ENCODE measurements at places on chromosomes 12 and 14.

GRCh38 chr12:48818831-48819590 is 715 bp downstream of the CACNB3 start:
- H3K4me1 ChIP-seq, result peaks cover 7% of the 10 kb centered on the region
- no peak overlapping the region for H3K27ac ChIP-seq
- H3K4me3 ChIP-seq, result peak overlapping the region; percentile 48
- no peak for DNase-seq
- no peaks in the 10 kb centered on the region for H3K36me3 ChIP-seq

GRCh38 chr14:54025661-54026060 is 69.0 kb upstream of the BMP4 start:
- H3K4me3 ChIP-seq, result no peak overlapping the region
- no peaks in the 10 kb centered on the region for H3K36me3 ChIP-seq
- H3K4me1 ChIP-seq, result no peaks in the 10 kb centered on the region
- no peaks in the 10 kb centered on the region for H3K27me3 ChIP-seq
- no peak for DNase-seq
- H3K27ac ChIP-seq, result no peak overlapping the region

GRCh38 chr14:95943699-95944098 is 67.1 kb downstream of the TUNAR start:
- H3K27me3 ChIP-seq, result no peaks in the 10 kb centered on the region
- H3K27ac ChIP-seq, result no peak overlapping the region
- no peaks in the 10 kb centered on the region for H3K36me3 ChIP-seq
- no peak for DNase-seq
- no peak overlapping the region for H3K4me3 ChIP-seq

DNA sequence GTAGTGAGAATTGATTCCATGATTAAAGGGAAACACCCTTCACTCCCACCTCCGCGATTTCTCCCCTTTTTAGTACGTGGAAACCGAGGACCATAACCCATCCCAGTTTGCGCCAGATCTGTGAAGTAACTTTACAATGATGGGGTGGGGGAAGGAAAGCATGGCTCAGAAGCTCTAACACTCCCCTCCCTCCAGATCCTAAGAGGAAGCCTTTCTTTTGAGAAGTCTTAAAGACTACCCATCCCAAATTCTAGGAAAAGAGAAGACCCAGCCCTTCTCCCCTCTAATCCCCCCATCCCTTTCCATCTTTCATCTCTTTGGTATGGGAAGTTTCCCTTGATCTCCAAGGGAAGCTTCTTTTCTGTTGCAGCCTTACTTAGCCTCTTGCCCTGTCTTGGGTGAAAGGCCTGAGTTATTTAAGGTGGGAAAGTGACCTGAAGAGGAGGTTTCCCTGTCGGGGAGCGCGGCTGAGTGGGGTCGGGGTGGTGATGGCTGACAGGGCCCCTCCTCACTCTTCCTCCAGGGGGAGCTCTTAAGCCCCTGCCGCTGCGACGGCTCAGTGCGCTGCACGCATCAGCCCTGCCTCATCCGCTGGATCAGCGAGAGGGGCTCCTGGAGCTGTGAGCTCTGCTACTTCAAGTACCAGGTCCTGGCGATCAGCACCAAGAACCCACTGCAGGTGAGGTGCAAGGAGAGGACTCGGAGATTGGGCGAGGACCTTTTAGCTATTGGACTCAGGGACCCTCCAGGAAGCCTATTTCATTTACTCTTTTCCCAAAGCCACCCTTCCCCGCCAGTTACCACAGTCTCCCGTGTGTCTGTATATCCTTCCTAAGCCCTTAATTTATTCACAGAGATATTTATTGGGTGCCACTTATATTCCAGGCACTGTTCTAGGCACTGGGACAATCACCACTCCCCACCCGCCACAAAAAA is 1.8 kb downstream of the MARCHF9 start:
- no peak overlapping the region for H3K27ac ChIP-seq
- DNase-seq, result no peak
- H3K36me3 ChIP-seq, result peaks cover 3% of the 10 kb centered on the region
- H3K4me3 ChIP-seq, result peak overlapping the region; percentile 85
- peaks cover 20% of the 10 kb centered on the region for H3K4me1 ChIP-seq

DNA sequence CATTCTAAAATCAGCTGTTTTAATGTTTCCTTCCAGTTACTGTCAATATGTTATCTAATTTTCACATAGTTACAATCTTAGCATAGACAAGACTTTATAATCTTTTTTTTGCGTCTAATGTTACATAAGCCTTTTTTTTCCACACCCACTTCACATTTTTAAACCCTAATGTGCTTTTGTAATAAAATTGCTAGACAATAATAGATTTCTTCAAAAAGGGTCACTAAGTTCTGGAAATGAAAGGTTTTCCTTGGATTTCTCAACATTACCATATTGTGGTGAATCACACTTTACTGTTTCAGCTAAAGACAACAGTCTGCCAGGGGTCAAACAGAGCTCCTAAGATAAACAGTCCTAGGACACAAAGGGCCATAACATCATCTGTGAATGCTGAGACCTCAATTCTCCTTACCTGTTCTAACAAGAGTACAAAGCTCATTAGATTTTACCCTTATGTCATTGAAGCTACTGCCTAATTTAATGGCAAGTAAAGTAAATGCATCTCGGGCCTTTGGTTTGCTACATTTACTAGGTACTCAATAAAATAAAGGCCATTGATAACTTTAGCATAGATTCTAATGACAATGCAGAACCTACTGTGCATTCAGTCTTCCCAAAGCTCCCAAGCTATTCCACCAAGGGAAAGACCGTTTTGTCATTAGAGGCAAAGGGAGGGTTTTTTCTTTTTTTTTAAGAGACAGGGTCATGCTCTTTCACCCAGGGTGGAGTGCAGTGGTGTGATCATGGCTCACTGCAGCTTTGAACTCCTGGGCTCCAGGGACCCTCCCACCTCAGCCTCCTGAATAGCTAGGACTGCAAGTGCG is 111.2 kb upstream of the SLC38A2 start:
- no peaks in the 10 kb centered on the region for H3K27me3 ChIP-seq
- DNase-seq, result no peak
- H3K36me3 ChIP-seq, result no peaks in the 10 kb centered on the region
- no peak overlapping the region for H3K4me3 ChIP-seq
- no peak overlapping the region for H3K27ac ChIP-seq
- no peaks in the 10 kb centered on the region for H3K4me1 ChIP-seq

GRCh38 chr12:122200541-122201175 is 2.9 kb upstream of the B3GNT4 start:
- no peak overlapping the region for H3K4me3 ChIP-seq
- no peaks in the 10 kb centered on the region for H3K36me3 ChIP-seq
- no peaks in the 10 kb centered on the region for H3K4me1 ChIP-seq
- no peak for DNase-seq
- no peak overlapping the region for H3K27ac ChIP-seq

- H3K27ac ChIP-seq, result no peak overlapping the region
- no peak overlapping the region for H3K4me3 ChIP-seq
- no peaks in the 10 kb centered on the region for H3K36me3 ChIP-seq
- no peaks in the 10 kb centered on the region for H3K27me3 ChIP-seq
- no peak for DNase-seq
These were observed 41.4 kb upstream of the CISTR start for GRCh38 chr12:53793221-53793620.

DNA sequence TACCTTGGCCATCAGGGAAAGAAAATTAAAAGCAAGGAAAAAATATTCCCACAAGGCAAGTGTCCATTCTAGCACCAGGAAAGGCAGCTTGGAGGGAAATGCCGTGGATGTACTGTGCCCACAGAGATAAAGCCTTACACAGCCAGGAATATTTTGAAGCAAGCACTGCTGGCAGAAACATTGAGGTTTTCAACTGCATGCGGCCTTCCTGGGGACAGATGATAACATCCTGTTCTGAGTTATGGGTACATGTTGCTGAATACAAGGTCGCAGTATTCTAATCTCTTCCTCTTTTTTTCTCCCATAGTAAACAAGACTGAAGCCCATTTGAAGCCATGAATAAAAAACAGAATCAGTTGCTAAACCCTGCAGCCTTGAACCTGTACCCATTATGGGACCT is 197.1 kb downstream of the BTG1 start:
- no peak for DNase-seq
- no peaks in the 10 kb centered on the region for H3K27me3 ChIP-seq
- no peaks in the 10 kb centered on the region for H3K36me3 ChIP-seq
- no peaks in the 10 kb centered on the region for H3K4me1 ChIP-seq

- peak within 1 kb of the TSS; percentile 98 for H3K27ac ChIP-seq
- DNase-seq, result peak; percentile 97
- no peaks in the 10 kb centered on the region for H3K27me3 ChIP-seq
- no peaks in the 10 kb centered on the region for H3K36me3 ChIP-seq
These were observed at the start of gene ABCD2 for GRCh38 chr12:39619660-39620433. Gene ABCD2, minus strand, starts transcription at chr12:39619803. Its CDS starts 188 bp downstream, at chr12:39619615.

GRCh38 chr12:89799316-89799715 is 90.7 kb upstream of the ATP2B1 start:
- H3K4me3 ChIP-seq, result no peak overlapping the region
- no peaks in the 10 kb centered on the region for H3K4me1 ChIP-seq
- no peak overlapping the region for H3K27ac ChIP-seq
- no peaks in the 10 kb centered on the region for H3K36me3 ChIP-seq
- no peak for DNase-seq

- no peaks in the 10 kb centered on the region for H3K36me3 ChIP-seq
- no peak for DNase-seq
- H3K27me3 ChIP-seq, result no peaks in the 10 kb centered on the region
- H3K4me3 ChIP-seq, result peak overlapping the region; percentile 38
- H3K4me1 ChIP-seq, result peaks cover 46% of the 10 kb centered on the region
These were observed 6.9 kb downstream of the FBXO34 start for GRCh38 chr14:55277972-55278740.

GRCh38 chr12:79891506-79892162 is 43.3 kb downstream of the PPP1R12A start:
- H3K27me3 ChIP-seq, result no peaks in the 10 kb centered on the region
- peaks cover 1% of the 10 kb centered on the region for H3K36me3 ChIP-seq
- H3K27ac ChIP-seq, result no peak overlapping the region
- no peaks in the 10 kb centered on the region for H3K4me1 ChIP-seq

DNA sequence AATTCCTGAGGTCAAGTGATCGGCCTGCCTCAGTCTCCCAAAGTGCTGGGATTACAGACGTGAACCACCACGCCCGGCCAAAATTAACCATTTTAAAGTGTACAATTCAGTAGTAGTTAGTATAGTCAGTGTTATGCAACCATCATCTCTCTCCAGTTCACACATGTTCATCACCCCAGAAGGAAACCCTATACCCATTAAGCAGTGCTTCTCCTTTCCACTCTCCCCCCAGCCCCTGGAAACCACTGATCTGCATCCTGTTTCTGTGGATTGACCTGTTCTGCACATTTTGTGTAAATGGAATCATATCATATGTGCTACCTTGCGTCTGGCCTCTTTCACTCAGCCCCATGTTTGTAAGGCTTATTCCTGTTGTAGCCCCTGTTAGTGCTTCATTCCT is 52.2 kb downstream of the PHETA1 start:
- no peak overlapping the region for H3K27ac ChIP-seq
- H3K4me3 ChIP-seq, result no peak overlapping the region
- no peaks in the 10 kb centered on the region for H3K27me3 ChIP-seq
- no peaks in the 10 kb centered on the region for H3K36me3 ChIP-seq
- no peaks in the 10 kb centered on the region for H3K4me1 ChIP-seq

DNA sequence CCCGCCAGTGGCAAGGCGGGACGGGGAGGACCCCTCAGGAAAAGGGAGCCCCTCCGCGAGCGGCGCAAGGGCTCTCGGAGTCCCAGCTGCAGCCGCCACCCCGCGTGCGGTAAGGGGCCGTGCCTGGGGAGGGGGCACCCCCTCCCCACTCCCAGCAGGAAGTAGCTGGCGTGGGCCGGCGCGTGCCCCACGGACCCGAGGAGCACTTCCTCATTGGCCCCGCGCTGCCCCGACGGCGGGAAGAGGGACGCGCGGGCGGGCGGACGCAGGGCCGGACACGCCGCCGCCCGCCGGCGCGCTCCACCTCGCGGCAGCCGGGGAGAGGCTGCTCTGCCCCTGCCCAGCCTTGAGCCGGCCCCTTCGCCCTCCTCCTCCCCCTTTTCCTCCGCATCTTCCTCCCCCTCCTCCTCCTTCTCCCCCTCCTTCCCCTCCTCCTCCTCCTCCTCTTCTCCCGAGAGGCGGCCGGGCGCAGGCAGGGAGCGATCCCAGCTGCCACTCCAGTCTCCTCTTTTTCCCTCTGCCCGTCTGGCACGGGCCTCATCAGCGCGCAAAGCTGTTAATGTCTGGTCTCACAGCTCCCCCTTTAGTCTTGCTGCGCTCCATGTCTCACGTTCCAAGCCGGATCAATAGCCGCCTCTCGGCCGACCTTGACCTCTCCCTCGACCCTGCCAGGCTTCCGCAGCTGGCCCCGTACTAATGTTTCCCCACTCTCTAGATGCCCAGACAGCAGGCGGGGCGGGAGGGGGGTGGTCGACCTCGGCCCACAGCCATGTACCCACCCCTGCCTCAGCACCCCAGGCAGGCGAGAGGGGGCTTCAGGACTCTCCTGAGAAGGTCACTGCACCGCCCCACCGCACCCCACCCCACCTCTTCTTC is 2.6 kb upstream of the BCL11B start:
- H3K4me1 ChIP-seq, result peaks cover 12% of the 10 kb centered on the region
- H3K27ac ChIP-seq, result no peak overlapping the region
- H3K27me3 ChIP-seq, result peaks cover 3% of the 10 kb centered on the region
- no peaks in the 10 kb centered on the region for H3K36me3 ChIP-seq
- H3K4me3 ChIP-seq, result no peak overlapping the region

- H3K36me3 ChIP-seq, result no peaks in the 10 kb centered on the region
- no peaks in the 10 kb centered on the region for H3K4me1 ChIP-seq
- H3K4me3 ChIP-seq, result no peak overlapping the region
- DNase-seq, result no peak
- no peak overlapping the region for H3K27ac ChIP-seq
- no peaks in the 10 kb centered on the region for H3K27me3 ChIP-seq
These were observed 3.4 kb upstream of the SLCO1A2 start for GRCh38 chr12:21337959-21338744.

- H3K27ac ChIP-seq, result no peak overlapping the region
- H3K4me1 ChIP-seq, result no peaks in the 10 kb centered on the region
- no peaks in the 10 kb centered on the region for H3K36me3 ChIP-seq
- DNase-seq, result no peak
- no peaks in the 10 kb centered on the region for H3K27me3 ChIP-seq
These were observed 145.9 kb upstream of the BMP4 start for GRCh38 chr14:54102530-54102929.

- no peaks in the 10 kb centered on the region for H3K27me3 ChIP-seq
- H3K4me3 ChIP-seq, result no peak overlapping the region
- H3K4me1 ChIP-seq, result peaks cover 4% of the 10 kb centered on the region
- H3K36me3 ChIP-seq, result no peaks in the 10 kb centered on the region
These were observed 8.9 kb upstream of the MYRFL start for GRCh38 chr12:69816082-69816481.

- no peak overlapping the region for H3K27ac ChIP-seq
- no peak overlapping the region for H3K4me3 ChIP-seq
- no peaks in the 10 kb centered on the region for H3K36me3 ChIP-seq
- H3K4me1 ChIP-seq, result no peaks in the 10 kb centered on the region
- no peak for DNase-seq
These were observed 35.3 kb downstream of the CFAP251 start for GRCh38 chr12:121953695-121954094.

GRCh38 chr14:102323102-102323501 is 3.6 kb downstream of the ZNF839 start:
- H3K36me3 ChIP-seq, result peaks cover 3% of the 10 kb centered on the region
- DNase-seq, result no peak
- H3K27me3 ChIP-seq, result no peaks in the 10 kb centered on the region
- peaks cover 13% of the 10 kb centered on the region for H3K4me1 ChIP-seq
- H3K27ac ChIP-seq, result no peak overlapping the region

Data from GM12878 (cell line).